ENCODE measurements at places on chromosomes 2 and 18. TPM values are rescaled to one million over a fixed set of nuclear protein-coding genes. Genes with fewer than 3 reads are reported as not detected.

- no peaks in the 10 kb centered on the region for H3K4me1 ChIP-seq
- DNase-seq, result no peak
- H3K4me3 ChIP-seq, result no peak overlapping the region
- no peak overlapping the region for H3K27ac ChIP-seq
- H3K36me3 ChIP-seq, result no peaks in the 10 kb centered on the region
Observed at GRCh38 chr2:155662224-155662623, 670.3 kb downstream of the NR4A2 start.

The KCNE4 gene
- total RNA-seq, result not detected

The ALPG gene
- total RNA-seq, result not detected

DNA sequence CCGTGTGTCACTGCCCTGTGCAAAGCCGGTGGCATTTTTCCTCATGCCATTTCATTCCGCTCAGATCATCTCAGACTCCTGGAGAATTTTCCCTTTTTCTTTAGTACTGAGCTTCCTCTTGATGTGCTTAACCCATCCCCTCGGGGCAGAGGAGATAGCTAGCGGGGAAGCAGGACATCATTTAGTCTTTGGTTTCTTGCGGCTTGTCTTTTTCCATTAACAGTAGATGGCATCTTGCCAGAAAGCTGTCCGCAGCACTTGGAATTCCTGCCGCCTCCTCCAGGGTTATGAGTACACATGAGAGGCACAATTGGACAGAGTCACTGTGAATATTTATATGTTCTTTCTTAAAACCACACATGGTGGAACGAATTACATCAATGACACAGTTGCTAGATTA lies 226.6 kb downstream of the ALPK2 start:
- H3K4me3 ChIP-seq, result no peak overlapping the region
- peaks cover 10% of the 10 kb centered on the region for H3K4me1 ChIP-seq
- no peaks in the 10 kb centered on the region for H3K27me3 ChIP-seq

The HOXD10 gene
- not detected for total RNA-seq

DNA sequence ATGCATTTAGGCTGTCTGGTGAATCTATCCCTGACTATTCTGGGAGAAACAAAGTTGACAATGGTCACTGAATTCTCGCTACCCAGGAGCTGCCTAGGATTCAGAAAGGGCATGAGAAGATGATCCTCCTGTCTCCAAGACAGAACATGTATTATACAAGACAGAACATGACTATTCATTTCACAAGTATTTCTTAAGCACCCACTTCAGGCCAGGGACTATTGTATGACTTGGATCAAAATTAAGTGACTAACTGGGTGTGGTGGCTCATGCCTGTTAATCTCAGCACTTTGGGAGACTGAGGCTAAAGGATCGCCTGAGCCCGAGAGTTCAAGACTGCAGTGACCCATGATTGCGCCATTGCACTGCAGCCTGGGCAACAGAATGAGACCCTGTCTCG lies 235.8 kb upstream of the RAB12 start:
- H3K27me3 ChIP-seq, result no peaks in the 10 kb centered on the region
- H3K4me3 ChIP-seq, result no peak overlapping the region
- H3K4me1 ChIP-seq, result no peaks in the 10 kb centered on the region
- H3K36me3 ChIP-seq, result no peaks in the 10 kb centered on the region

The GPR45 gene
- not detected for total RNA-seq

The SERPINB11 gene
- total RNA-seq, result not detected

The SP3 gene
- 98.4 TPM for total RNA-seq

The AFF3 gene
- 0.48 TPM for total RNA-seq

- no peak overlapping the region for H3K4me3 ChIP-seq
- H3K27ac ChIP-seq, result no peak overlapping the region
- H3K27me3 ChIP-seq, result no peaks in the 10 kb centered on the region
- no peaks in the 10 kb centered on the region for H3K36me3 ChIP-seq
- no peak for DNase-seq
Observed at GRCh38 chr2:46082531-46083485, 214.4 kb upstream of the EPAS1 start.

DNA sequence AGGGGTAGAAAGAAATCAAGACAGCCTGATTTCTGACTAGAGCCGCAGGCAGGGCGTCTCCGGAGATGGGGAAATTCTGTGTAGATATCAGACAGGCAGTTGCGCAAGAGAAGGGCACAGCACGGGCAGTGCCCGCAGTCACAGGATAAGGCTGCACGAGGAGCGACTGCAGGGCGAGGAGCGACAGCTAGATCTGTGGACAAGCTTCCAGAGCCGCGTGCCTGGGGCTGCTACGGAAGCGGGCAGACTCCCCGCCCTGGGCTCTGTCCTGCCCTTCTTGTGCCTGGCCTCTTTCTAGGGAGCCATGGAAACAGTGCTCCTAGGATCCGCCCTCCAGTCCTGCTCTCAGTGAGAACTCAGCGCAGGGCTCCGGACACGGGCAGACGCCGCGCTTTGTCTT lies 12.6 kb downstream of the MC5R start:
- no peak overlapping the region for H3K27ac ChIP-seq
- no peaks in the 10 kb centered on the region for H3K27me3 ChIP-seq
- no peak for DNase-seq
- H3K36me3 ChIP-seq, result no peaks in the 10 kb centered on the region
- H3K4me3 ChIP-seq, result no peak overlapping the region

GRCh38 chr2:231711677-231712450 lies 3.5 kb downstream of the PTMA start:
- H3K27ac ChIP-seq, result peak overlapping the region; percentile 67
- H3K4me3 ChIP-seq, result peak overlapping the region; percentile 74
- H3K27me3 ChIP-seq, result no peaks in the 10 kb centered on the region
- peaks cover 15% of the 10 kb centered on the region for H3K36me3 ChIP-seq
- peak; percentile 62 for DNase-seq
- H3K4me1 ChIP-seq, result peaks cover 39% of the 10 kb centered on the region

The CYBRD1 gene
- total RNA-seq, result 0.95 TPM

GRCh38 chr2:190843890-190844699 lies 36.5 kb upstream of the GLS start:
- H3K4me1 ChIP-seq, result no peaks in the 10 kb centered on the region
- H3K4me3 ChIP-seq, result no peak overlapping the region
- DNase-seq, result no peak
- H3K27ac ChIP-seq, result no peak overlapping the region

GRCh38 chr18:50629148-50629631 lies 69.3 kb downstream of the MAPK4 start:
- no peak for DNase-seq
- H3K27me3 ChIP-seq, result no peaks in the 10 kb centered on the region
- H3K36me3 ChIP-seq, result no peaks in the 10 kb centered on the region
- no peak overlapping the region for H3K4me3 ChIP-seq
- H3K4me1 ChIP-seq, result no peaks in the 10 kb centered on the region
- H3K27ac ChIP-seq, result no peak overlapping the region

- no peaks in the 10 kb centered on the region for H3K27me3 ChIP-seq
- H3K27ac ChIP-seq, result no peak overlapping the region
- no peak overlapping the region for H3K4me3 ChIP-seq
Observed at GRCh38 chr2:191916826-191917225, 69.9 kb upstream of the CAVIN2 start.

Measured in CD8-positive, alpha-beta memory T cell (primary cell).